ENCODE measurements at places on chromosomes 1 and 21.

DNA sequence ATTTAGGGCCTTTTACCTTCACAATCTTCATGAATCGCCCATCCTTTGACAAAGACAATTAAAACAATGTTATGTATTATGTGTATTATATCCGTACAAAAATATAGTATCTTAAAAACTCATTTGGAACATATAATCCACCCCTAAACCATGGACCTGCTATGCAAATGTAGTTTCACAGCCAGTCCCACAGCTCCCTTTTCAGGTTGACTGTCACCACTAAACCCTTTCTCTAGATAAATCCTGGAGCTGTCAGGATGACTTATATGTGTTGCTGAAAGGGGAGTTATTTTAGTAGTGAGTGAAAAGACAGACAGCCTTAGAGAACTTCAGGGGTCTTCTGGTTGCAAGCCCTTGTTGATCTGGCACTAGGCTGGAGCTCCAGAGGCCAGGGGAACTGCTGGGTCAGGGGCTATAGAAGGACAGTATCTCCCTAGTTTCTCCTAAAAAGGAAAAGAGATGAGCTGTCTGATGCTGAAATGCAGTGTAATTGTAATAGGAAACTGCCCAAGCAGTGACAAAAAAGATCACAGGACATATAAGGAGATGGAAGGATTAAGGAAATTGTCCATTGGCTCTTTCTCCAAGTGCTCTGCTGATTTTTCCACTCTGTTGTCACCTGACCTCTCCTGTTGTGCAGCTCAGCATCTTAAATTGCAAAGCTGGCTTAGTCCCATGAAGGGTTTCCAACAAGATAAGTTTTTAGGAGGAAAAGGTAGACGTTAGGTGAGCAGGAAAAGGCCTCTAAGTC is 127.7 kb downstream of the S1PR1 start:
- no peak for DNase-seq

- no peak for DNase-seq
Observed at GRCh38 chr1:214003233-214003632, 15.5 kb downstream of the PROX1 start.

DNA sequence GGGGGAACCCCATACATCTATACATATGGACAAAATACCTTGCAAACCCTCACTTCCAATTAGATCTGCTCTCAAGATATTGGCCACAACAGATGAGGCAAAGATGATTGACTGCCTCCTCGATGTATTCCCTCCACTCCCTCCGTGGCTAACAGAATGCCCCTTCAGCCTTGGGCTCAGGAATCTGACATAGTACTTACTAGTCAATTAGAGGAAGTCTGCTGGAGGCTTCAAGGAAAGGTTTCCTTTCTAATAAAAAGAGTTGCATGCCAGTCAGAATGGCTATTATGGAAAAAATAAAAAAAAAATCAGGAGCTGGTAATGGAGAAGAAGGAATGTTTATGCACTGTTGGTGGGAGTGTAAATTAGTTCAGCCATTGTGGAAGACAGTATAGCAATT is 90.4 kb upstream of the VAV3 start:
- no peak for DNase-seq

DNA sequence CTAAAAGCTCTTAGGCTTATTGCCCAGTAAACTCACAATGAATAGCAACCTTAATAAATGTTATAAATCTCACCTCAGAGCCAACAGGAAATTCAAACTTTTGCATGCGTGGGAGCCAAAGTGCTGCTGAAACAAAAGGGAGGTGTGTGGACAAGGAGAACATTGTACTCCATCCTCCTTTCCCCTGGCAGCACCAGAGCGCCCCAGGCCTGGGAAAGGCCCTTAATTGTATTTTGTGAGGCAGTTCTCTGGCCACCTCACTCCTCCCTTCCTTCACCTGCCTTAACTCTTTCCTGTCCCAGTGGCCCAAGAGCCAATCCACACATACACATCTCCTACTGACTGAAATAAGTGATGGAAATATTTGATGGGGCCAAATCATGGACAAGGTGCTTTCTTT is 648.5 kb downstream of the LMO4 start:
- DNase-seq, result no peak

DNA sequence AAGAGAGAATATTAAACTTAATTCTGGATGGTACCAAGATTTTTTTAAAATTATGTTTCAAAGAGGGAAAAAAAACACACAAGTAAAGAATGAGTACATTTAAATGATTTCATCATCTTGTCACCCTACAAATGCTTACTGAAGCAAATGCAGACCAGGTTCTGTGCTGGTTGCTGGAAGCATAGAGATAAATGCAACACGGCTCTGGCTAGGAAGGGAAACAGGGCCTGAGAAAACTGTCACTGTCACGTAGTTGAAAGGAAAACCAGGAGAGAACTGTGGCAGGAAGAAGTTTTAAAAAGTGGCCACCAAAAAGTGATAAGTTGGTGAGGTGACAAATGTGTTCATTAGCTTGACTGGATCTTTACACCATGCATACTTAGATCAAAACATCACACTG is 336.9 kb upstream of the NFIA start:
- DNase-seq, result no peak

- DNase-seq, result no peak
Observed at GRCh38 chr1:34101151-34101550, 63.9 kb downstream of the CSMD2 start.

DNA sequence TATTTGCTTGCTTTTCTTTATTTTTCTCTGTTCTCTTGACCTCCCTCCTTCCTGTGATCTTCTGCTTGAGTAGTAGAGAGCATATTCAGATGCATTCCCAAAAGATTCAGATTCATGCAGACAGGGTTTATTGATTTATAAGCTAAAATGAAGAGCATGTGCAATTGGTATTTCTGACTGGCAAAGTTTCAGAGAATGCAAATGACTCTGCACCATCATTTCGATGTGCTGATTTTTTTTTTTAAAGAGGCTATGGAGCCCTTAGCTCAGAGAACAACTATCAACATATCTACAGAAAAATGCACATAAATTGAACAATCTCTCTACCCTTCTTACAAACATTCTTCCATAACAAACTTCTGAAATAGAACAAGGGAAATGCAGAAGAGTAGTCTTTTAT is 312.0 kb downstream of the VAV3 start:
- no peak for DNase-seq

DNA sequence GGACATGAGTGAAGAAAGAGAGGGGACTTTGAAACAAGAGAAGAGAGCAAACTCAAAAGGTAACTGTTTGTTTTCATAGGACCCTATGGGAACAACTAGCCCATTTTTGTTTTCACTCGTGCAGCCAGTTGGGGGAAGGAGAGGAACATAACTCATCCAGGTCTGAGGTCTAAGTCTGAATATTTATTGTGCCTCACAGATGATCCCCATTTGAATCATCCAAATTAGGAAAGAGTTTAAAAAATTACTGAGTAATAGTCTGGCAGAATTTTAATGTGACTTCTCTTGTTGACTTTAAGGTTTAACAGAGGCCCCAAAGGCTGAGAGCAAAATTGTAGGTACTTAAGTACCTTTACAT is 10.4 kb upstream of the TSPAN2 start:
- DNase-seq, result no peak
